Endothelial cell (in vitro differentiated cells): ENCODE measurements at places on chromosomes 13 and 19. TPM values are rescaled to one million over a fixed set of nuclear protein-coding genes. Genes with fewer than 3 reads are reported as not detected.

DNA sequence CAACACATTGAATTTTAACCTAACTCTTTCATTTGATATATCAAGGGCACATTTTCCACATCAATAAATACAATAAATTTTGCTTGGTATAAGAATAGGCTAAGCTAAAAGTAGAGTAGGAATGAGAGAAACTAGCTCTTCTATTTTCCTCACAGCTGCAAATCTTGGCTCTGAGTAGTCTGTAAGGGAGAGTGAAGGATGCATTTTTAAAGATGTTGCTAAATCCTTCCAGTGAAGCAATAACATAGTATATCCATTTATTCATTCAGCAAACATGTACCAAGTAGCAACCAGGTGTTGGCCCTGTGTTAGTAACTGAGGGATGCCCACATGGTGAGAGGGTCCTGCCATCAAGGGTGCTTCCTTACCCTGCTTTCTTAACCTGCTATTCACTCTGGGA is 799.9 kb downstream of the PCDH9 start:
- no peak for DNase-seq

- no peak for DNase-seq
Measured at GRCh38 chr19:5828661-5829566, 10.6 kb downstream of the FUT6 start.

Gene ZSCAN4
- 0.74 TPM for total RNA-seq

- DNase-seq, result no peak
Measured at GRCh38 chr13:76813891-76814290, 72.3 kb downstream of the KCTD12 start.
